ENCODE measurements at places on chromosomes 4 and X.
A peak's percentile ranks its signal among the peaks of the same experiment; 100 is the strongest.

- peak; percentile 35 for DNase-seq
Observed at GRCh38 chrX:861340-861890, 230.8 kb downstream of the SHOX start.

DNA sequence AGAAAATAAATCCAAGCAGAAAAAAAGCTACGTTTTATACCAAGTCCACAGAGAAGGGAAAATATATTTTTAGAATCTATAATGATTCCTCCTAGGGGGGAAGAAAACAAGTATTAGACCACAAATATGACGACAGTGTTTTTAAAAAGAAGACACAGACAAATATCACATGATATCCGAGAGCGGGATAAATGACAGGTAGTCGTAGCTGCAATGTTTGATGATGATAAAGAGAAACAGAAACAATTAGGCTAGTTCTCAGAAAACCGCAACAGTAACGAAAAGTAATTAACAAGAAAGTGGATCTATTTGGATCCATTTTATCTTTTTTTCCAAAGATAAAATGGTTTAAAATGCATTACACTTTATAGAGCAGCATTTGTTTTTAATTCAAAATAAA lies 918 bp downstream of the HAUS3 start:
- no peak for DNase-seq

- DNase-seq = no peak
Observed at GRCh38 chr4:3405176-3405575, 36.6 kb upstream of the HGFAC start.

- DNase-seq = no peak
Observed at GRCh38 chr4:155887847-155888570, 15.5 kb upstream of the TDO2 start.

- no peak for DNase-seq
Observed at GRCh38 chr4:185134307-185134869, 8.7 kb upstream of the SLC25A4 start.

DNA sequence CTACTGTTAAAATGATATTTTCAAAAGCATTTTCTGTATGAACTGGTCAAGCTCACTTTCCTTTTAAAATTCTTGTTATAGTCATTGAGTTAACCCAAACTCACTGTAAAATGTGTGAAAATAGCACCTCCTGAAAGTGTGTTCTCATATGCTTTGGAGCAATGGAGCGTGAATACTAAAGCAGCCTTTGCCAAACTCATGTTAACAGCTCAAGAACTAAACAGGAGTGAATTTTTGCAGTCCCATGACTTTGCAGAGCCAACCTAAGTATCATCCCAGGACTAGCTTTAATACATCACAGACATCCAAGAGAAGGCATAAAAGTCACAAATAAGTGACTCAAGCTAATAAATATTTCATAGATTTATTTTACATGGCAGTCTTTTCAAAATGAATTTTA lies 2.3 kb downstream of the AMMECR1 start:
- no peak for DNase-seq

DNA sequence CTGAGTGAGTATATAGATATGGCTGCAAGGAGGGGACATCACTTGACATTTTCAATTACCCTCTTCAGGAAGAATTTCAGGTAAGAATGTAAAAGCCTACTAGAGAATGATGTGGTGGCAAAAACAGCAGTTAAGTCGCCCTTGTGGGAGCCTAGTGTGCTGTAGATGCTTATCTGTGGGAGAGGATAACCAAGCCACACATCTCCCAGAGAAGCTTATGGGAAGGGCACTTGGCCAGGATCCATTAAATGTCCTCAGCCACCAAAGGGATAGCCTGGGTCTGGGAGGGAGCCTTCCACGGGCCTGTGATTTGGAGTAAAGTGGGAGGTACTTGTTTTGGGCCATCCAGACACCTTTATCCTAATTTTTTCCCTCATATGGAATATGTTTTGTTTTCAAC lies 41.3 kb upstream of the BCLAF3 start:
- no peak for DNase-seq

GRCh38 chr4:10336471-10336870 lies 120.8 kb downstream of the ZNF518B start:
- DNase-seq = no peak

DNA sequence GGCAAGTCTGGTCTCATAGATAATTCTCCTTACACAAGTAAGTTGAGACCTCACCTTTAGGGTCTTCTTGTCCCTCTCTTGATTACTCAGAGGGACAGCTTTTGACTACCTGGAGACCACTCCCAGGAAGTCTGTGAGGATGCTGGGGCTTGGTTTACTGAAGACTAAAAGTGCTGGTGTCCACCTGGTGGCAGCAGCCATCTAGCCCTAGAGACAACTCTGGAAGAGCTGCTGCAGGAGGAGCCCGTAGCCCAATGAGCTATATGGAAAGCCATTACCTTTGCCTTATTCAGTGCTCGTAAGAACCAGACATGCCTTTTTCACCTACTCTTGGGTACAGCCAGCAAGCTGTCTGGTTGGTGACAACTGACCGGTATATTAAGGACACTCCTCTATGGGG lies 7.3 kb downstream of the FGFBP2 start:
- no peak for DNase-seq

- no peak for DNase-seq
Observed at GRCh38 chr4:53717064-53717549, 125.8 kb upstream of the LNX1 start.

DNA sequence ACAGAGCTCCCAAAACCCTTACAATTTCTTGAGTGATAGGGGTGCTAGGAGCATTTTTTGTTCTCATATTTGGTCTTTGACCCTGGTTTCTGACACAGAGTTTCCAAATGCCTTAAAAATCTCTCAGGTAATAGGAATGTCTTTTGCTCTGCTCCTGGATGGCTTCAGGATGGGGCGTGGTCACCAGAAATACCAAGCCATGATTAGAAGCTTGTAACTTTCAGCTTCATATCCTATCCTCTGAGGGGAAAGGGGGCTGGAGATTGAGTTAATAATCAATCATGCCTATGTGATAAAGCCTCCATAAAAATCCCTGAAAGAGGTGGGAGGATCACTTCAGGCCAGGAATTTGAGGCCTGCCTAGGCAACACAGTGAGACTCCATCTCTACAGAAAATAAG lies 34.6 kb upstream of the IL9R start:
- no peak for DNase-seq

DNA sequence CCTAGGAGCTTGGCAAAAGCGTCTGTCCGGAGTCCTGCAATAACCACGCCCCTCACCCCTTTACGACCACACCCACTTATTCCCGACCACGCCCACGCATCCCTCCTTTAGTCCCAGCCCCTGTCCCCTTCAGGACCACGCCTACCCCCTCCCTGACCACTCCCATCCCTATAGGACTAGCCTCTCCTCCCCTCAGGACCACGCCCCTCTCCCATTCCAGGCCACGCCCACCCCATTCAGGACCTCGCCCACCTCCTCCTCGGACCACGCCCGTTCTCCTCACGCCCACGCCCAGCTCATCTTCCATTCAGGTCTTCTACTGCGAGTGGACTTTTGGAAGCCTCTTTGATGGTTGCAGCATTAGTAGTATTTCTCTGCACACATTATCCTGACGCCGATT lies 131.2 kb upstream of the STX18 start:
- peak; percentile 99 for DNase-seq

GRCh38 chr4:2395584-2395983 lies 22.9 kb downstream of the ZFYVE28 start:
- no peak for DNase-seq

- no peak for DNase-seq
Observed at GRCh38 chr4:93217431-93217830, 611.1 kb upstream of the ATOH1 start.

DNA sequence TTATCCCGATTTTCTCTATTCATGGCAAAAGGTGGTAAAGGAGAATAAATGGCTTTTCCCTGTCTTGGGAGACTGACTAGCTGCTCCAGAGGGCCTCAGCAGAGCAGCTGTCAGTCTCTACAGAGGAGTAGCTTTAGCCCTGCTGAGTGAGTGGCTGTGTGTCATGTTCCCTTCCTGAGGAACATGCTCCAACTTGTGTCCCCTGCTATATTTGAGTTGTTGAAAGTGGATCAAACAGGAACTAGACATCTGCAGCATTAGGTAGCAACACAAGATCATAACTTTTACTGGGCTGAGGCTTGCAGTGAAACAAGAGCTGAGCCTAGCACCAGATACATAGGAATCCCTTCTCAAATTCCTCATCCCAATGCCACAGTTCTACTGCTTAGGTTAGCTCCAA lies 26.7 kb upstream of the PLAC1 start:
- no peak for DNase-seq

GRCh38 chrX:108348525-108348924 lies 89.7 kb downstream of the COL4A6 start:
- DNase-seq = no peak

DNA sequence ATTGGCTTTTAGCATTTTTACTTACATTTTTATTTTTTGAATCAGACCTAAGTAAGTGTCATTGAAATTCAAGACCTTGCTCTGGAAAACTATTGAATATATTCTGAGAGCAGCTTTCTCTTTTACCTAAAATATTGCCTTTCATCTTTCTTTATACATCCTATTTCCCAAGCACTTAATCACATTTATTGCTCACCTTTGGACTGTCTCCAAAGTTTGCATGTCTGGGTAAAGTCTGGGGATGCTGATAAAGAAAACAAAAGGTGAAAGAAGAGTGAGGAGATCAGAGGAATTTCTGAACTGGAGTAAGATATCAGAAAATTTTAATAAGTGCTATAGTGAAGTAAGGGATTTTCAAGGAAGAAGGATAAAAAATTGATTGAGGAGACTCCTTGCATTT lies 308.5 kb upstream of the AADAT start:
- DNase-seq = no peak

GRCh38 chr4:126361287-126361686 lies 1046.5 kb downstream of the FAT4 start:
- peak; percentile 49 for DNase-seq

DNA sequence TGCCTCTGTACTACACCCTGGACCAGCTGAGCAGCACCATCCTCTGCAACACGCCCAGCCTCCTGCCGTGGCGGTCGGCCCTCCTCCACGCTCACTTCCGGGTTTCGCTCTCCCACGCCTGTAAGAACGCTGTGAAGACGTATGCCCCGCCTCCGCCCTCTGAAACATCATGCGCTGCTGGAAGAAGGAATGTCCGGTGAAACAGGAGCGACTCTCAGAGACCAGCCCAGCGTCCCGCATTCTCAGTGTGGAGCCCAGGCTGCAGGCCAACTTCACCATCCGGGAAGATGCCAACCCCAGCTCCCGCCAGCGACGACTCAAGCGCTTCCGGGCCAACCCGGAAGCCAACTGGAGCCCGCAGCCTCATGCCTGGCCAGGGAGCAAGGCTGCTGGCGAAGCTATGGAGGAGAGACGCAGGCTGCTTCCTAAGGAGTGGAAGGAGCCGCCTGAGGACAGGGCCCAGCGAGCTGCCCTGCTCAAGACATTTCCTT lies 186.1 kb upstream of the SLITRK2 start:
- no peak for DNase-seq

- DNase-seq = peak; percentile 81
Observed at GRCh38 chr4:87353592-87353991, 30.9 kb upstream of the HSD17B13 start.

DNA sequence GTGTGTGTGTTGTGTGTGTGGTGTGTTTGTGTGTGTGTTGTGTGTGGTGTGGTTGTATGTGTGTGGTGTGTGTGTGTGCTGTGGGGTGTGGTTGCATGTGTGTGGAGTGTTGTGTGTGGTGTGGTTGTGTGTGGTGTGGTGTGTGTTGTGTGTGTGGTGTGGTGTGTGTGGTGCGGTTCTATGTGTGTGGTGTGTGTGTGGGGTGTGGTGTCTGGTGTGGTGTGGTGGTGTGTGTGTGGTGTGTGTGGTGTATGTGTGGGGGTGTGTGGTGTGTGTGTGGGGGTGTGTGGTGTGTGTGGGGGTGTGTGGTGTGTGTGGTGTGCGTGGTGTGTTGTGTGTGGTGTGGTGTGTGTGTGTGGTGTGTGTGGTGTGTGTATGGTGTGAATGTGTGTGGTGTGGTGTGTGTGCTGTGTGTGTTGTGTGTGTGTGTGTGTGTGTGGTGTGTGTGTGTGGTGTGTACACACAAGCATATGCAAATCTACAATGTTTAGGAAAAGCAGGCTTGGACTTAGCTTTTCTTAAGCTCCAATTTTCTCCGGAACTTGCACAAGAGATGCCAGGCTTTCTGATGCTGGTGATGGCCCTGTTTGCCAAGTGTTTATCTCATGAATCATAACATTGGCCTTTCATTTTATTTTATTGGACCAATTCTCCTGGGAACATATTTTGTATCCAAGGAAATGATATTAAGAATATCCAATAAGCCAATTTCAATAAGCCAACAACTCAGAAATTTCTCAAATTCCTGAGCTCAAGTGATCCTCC lies 148.7 kb downstream of the SPATA18 start:
- no peak for DNase-seq

DNA sequence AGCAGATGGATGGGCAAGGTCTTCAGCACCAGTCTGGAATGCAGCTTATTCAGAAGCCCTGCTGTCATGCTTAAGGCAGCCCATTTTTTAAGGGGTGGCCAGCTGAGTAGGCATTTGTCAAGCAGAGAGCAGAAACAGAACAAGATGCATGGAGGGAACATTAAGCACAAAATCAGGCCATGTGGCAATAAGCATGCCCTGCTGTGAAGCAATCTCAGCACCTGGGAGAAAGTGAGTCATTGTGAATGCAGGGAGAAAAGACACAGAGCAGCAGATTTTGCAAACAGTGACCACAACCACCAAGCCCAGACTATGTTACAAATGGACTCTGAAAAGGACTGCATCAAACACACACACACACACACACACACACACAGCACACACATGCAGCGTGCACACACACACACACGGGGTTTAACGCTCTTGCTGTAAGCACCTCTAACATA lies 94.1 kb upstream of the GALNT7 start:
- DNase-seq = peak; percentile 90

- DNase-seq = no peak
Observed at GRCh38 chr4:148934926-148935578, 492.8 kb upstream of the NR3C2 start.

GRCh38 chrX:47093248-47093647 lies 15.0 kb downstream of the RGN start:
- no peak for DNase-seq

DNA sequence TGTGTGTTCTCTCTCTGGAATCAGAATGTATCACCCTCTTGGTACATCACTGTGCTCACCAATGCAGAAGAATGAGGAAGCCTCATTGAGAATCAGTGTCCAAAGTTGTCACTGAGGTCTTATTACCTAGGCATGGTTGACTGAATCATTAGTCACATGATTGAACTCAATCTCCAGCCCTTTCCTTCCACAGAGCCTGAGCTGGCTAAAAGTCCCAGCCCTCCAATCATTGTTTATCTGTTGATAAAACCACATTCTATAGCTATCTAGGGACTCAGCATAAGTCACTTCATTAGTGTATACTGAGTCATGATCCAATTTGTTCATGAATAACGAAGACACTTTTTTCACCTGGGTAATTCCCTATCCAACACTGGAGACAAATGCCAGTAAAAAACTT lies 396.8 kb downstream of the TRAM1L1 start:
- DNase-seq = no peak
